ENCODE measurements at places on chromosomes 1 and 21. TPM values are rescaled to one million over a fixed set of nuclear protein-coding genes. Genes with fewer than 3 reads are reported as not detected.

The S100A7 gene
- total RNA-seq, result not detected

The LCE2B gene
- not detected for total RNA-seq

The FAF1 gene
- total RNA-seq, result 88.1 TPM

GRCh38 chr1:173056365-173056764 is 5.6 kb upstream of the TNFSF18 start:
- DNase-seq, result no peak

DNA sequence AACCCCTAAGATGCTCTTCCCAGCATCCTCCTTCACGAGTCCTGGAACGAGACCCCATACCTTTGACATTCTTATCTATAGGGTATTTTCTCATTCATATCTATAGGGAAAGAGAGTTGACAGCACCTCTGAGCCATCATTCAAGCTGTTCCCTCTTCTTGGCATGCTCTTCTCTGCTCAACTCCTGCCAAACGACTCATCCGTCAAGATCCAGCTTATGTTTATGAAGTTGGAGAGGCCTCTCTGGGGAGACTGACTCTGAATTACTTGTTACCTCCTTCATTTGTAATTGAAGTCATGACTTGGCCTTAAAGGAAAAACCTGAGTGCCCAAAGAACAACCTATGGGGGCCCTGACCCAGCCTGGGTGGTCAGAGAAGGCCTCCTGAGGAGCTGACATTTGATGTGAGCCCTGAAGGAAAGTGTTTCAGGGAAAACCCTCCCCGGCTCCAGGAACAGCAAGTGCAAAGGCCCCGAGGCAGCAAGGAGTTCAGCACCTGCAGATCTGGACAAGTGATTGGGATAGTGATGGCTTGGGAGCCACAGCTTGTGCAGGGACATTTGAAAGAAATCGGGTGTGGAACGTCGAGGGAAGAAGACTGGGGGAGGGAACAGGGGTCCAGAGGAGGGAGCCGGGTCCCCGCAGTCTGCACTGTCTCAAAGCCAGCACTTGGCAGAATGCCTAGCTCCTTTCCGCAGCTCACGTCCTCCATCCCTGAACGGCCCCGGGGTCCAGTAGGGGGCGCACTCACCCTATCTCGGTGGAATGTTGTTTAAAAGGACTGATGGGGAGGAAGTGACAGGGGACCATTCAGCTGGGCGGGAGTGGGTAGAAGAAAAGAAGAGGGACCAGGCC is 14.0 kb upstream of the CDA start:
- peak; percentile 93 for DNase-seq

DNA sequence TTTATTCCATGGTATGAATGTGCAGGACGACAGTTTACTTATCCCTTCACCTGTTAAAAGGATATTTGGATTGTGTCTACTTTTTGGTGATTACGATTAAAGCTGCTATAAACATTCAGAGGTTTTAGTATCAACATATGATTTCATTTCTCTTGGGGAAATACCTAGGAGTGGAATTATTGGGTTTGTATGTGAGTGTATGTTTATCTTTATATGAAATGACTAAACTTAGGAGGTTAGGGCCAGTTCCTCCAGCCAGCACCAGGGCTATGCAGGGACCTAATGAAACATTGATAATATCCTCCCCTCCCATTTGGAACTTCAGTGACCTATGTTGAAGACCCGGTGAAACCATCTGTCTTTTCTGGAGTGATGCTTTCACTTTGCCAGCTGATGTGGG is 13.8 kb downstream of the TMEM51 start:
- no peak for DNase-seq

GRCh38 chr1:20151906-20152598 is 12.9 kb downstream of the PLA2G2F start:
- DNase-seq, result peak; percentile 91

DNA sequence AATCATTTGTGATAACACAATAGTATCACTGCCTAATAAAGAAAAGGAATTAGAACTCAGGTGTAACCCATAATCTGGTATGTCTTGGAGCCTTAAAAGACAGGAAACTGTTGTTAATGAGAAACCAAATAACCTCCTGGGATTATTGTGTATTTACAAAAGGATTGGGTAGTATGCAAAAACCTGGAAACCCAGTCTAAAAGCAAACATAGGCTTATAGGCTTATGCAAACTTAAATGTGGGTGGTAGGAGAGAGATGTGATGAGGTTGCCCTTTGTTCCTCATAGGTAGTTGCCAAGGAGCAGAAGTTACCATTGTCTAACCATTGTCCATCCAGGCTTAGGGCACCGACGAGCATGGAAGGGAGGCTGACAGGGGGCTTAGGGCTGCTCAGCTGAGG is 165.8 kb downstream of the AK5 start:
- DNase-seq, result no peak

- DNase-seq, result no peak
Measured at GRCh38 chr1:18711536-18712251, 81.0 kb downstream of the PAX7 start.

GRCh38 chr1:150555971-150556865 is 7.0 kb downstream of the ADAMTSL4 start:
- peak; percentile 41 for DNase-seq

DNA sequence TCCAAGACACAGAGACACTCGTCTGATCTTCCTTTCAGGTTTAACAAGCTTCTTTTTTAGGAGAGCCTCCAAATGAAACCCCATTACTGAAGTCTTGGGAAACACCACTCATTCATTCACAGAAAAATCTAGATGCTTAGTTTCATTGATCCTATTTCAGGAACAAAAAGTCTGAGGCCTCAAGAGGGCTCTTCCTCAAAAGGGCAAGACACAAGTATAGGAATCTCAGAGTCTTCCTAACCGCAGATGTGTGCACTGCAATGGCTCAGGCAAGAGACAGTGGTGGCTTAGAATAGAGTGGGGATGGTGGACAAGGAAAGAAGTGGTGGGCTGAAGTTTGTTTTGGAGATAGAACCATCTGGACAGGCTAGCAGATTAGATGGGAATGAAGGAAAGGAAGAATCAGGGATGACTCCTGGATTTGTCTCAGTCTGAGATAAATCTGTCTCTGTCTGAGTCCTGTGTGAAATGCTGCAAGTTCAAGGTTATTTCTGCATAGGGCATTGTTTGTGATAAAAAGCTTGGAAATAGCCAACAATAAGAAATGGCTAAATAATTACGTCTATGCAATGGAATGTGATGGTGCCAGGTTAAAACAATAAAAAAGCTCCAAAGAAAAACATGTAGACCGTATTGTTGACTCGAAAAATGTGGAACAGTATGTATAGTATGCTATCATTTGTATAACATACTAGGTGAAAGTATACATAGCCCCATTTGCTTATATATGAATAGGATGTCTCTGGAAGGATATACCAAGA is 8.9 kb upstream of the CTSE start:
- DNase-seq, result no peak

DNA sequence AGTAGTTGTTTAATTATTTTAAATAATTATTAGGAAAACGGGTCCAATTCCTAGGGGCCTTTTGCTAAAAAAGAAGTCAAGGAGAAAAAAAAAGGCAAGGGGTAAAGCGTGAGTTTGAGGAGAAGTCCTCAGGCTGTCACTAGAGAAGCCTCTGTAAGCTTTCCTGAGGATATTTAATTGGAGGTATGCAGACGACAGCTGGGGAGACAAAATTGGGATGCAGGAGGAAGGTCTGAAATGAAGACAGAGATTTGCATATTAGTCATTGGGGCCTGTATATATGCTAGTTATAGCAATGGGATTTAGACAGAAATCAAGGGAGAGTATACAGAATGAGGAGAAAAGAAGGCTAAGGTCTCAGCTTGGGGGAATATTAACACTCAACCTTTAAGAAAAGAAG is 8.6 kb downstream of the ATP6V1G3 start:
- no peak for DNase-seq

DNA sequence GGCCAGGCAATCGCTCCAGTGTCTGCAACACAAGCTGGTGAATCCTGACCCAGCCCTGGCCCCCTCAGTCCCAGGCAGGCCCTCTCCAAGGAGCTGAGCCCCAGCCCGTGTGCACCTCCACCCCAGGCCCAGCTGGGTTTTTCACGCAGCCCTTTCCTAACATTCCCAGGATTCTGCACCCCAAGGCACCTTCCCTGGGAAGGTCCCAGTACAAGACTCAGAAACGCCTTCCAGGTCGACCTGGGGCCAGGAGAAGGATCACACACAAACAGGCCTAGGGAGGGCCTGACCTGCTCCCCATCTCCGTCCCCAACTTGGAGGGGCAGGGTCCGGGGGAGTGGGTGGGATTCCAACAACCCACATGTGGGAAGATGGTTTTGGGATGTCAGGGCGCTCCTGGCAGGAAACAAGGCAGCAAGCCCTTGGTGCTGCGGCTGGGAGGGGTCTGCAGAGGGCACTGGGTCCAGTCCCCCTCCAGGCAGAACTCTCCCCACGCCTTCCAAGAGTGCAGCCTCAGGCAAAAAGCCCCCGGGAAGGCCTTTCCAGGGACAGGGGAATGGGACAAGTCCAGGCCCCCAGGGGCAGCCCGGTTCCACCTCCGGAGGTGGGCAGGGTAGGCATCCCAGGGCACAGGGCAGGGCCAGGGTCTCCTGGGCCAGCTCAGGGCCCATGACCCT is 58.3 kb downstream of the KCNAB2 start:
- DNase-seq, result peak; percentile 21

- no peak for DNase-seq
Measured at GRCh38 chr1:154574716-154575115, 7.1 kb downstream of the CHRNB2 start.

Measured in Right ventricle myocardium superior (tissue), 1 donor.